ENCODE measurements at places on chromosomes 7 and 10.

DNA sequence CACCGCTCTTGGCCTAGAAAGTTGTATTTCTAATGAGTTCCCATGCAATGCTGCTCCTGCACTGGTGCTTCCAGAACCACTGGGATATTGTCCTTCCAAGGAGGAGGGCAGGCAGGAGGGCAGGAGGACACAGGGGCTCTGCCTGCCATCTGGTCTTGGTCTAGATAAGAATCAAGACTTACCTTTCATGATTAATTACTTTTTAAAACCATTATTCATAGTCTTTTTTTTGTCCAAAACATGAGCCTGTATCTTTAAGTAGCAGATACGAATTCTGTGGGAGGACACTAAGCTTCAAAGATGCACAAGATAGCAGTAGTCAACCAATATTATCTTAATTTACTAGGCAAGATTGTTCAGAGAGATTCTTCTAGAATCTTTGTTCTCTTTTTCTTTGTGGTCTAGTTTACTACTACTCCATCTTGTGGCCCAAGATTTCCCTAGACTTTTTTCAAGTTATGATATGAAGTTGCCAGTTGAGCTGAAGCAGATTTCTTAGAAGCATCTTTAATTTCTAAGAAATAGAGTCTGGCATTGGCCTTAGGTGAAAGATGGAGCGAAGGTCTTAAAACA is 57.6 kb downstream of the RBM33 start:
- no peak for DNase-seq

DNA sequence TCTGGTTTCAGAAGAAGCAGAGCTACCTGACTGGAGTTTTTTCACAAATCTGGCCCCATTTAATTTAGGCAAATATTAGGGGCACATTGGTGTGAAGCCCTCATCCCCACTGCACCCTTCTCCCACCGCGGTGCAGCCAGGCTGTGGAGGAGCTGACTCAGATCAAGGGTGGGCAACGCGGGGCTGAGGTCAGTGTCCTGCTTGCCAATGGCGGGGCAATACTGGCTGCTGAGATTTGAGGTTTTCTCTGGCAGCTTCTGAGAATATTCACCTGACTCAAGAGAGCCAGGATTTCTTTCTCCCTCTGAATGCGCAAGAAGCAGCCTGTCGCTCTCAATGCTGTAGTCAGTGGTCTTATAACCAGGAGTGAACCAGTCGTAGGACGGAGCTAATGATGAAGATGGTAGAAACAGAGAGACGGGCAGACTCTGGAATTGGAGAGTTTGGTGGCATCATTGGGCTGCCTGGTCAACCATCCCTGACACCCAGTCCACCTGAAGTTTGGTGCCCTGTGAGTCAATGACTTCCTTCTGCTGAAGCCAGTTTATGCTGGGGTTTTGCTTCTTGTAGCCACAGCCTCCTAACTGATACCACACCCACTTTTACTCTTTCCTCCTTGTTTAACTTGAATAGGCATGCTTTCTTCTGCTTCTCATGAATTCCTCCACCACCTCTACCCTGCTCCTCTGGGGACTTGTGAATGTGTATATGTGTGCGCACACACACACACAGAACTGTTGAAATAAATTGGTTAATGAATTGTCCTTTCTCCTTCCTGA is 123.7 kb upstream of the CTBP2 start:
- no peak for DNase-seq

DNA sequence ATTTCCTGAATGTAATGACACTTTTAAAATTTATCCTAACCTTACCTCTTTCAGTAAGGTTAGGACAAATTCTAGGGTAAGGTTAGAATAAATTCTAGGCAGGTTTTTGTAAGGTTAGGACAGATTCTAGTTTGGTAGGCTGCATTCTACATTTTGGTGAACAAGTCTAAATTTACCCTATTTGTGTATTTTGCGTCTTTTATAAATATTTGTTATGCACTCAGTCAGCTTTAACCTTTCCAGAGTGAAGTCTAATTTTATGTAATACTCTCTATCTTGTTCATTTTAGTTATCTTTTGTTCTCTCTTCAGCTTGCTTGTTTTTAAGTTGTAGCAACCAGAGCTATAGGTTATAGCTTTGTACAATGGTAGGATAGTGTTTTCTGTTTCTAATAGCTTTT is 54.0 kb downstream of the GLCCI1 start:
- DNase-seq: no peak

DNA sequence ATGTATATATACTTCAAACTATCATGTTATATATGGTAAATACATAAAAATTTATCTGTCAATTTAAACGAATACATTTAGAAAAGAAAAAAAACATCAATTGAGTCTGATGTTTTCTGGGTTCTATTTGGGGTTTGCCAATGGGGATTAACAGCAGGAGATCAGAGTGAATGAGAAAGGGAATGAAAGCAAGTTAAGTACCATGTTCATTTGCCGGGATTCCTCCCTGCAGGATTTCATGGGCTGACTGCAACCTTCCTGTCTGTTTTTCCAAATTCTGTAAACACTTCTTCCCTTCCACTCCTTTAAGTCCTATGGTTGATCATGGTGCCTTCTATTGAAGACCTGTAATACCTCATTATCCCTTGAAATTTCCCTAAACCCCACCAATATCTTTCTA is 33.9 kb upstream of the SEMA3A start:
- DNase-seq: no peak

DNA sequence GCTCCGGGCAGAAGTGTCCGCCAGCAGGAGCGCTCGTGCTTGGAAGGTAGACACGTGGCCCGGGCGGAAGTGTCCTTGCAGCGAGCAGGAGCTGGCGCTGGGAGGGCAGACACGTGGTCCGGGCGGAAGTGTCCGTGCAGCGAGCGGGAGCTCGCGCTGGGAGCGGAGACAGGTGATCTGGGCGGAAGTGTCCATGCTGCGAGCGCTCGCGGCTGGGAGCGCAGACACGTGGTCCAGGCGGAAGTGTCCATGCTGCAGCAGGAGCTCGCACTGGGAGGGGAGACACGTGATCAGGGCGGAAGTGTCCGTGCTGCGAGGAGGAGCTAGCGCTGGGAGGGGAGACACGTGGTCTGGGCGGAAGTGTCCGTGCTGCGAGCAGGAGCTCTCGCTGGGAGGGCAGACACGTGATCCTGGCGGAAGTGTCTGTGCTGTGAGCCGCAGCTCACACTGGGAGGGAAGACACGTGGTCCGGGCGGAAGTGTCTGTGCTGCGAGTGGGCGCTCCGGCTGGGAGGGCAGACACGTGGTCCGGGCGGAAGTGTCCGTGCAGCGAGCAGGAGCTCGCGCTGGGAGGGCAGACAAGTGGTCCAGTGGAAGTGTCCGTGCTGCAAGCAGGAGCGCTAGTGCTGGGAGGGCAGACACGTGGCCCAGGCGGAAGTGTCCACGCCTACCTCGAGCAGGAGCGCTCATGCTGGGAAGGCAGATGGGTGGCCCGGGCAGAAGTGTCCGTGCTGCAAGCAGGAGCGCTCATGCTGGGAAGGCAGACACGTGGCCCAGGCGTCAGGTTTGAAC is 41.1 kb upstream of the PRKAR1B start:
- DNase-seq: peak; percentile 24

GRCh38 chr7:1883834-1884582 is 213.9 kb downstream of the ELFN1 start:
- no peak for DNase-seq

- DNase-seq: no peak
Measured at GRCh38 chr7:10803720-10804119, 170.0 kb upstream of the PHF14 start.

- DNase-seq: peak; percentile 60
Measured at GRCh38 chr10:69123306-69123746, 652 bp upstream of the VPS26A start.

DNA sequence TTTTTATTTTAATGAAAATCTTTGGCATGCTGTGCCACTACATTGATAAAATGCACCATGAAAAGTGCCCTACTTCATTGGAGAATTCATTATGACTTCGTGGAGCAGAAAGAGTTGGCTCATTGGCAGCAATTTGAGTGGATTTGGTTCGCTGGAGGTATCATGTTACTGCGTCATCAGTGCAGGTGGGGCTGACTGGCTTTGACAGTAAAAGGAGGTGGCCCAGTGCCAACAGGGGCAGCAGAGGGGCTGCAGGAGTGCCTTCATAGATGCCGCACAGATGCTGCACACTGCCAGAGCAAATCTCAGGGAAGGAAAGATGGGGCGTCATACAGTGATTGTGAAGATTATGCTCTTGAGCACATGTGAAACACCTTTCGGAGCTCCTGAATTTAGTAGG is 22.2 kb downstream of the FZD1 start:
- no peak for DNase-seq

- DNase-seq: peak; percentile 59
Measured at GRCh38 chr7:140609646-140610045, 31.0 kb downstream of the DENND2A start.

GRCh38 chr7:158325530-158326381 is 261.9 kb downstream of the PTPRN2 start:
- no peak for DNase-seq

DNA sequence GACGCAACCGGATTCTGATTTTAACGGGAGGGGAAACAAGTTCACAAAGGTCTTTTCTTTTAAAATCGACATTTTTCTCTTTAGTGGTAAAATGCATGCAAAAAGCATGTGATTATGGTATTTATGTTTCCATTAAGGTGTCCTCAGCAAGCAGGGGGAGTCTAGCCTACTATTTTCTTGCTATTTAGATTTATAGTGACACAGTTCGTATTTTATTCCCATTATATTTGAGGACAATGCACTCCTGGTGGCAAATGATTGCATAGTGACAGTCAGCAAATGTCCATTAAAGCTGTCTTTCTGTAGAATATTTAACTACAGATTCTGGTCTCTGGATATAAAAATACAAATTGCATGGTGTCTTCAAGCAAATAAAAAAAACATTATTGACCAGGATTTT is 554.2 kb downstream of the PARD3 start:
- DNase-seq: no peak

- DNase-seq: no peak
Measured at GRCh38 chr7:142168746-142169145, 57.2 kb downstream of the MGAM2 start.

DNA sequence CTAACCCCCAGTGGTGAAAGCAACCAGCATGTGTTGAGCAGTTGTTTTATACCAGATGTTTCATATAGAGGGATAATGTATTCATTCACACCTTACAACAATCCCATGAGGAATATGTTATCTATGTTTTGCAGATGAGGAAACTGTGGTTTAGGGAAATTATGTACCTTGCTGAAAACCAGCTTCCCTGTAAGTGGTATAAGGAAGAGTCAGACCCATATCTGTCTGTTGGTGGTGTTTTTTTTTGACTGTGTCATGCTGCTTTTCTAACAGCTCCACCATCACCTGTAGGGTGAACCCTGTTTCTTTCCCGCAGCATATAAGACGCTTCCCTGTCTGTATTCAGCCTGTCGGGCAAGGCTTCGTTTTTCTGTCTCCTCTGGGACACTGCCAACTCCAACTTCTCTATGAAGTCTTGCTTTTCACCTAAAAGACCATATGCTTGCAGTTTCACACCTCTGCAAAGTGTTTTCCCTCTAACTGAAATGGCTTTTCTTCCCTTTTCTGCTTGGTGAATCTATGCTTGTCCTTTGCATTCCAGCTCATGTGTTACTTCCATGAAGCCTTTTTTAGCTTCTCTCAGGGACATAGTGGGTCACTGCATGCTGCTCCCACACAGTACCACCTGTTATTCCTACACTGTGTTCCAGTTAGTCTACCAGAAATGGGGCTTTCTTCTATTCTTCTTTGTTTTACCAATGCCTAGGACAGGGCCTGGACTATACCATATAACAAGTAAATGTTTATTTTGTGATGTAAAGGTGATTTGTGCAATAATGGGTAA is 92.8 kb downstream of the ST7 start:
- DNase-seq: no peak
